ENCODE measurements at places on chromosomes 6 and 20.

- peak; percentile 12 for DNase-seq
These were observed 1.1 kb downstream of the TCP11 start for GRCh38 chr6:35139924-35140638.

- DNase-seq, result no peak
These were observed 127.5 kb downstream of the ISM1 start for GRCh38 chr20:13348311-13349234.

GRCh38 chr20:49133571-49133970 lies 54.6 kb downstream of the STAU1 start:
- no peak for DNase-seq

DNA sequence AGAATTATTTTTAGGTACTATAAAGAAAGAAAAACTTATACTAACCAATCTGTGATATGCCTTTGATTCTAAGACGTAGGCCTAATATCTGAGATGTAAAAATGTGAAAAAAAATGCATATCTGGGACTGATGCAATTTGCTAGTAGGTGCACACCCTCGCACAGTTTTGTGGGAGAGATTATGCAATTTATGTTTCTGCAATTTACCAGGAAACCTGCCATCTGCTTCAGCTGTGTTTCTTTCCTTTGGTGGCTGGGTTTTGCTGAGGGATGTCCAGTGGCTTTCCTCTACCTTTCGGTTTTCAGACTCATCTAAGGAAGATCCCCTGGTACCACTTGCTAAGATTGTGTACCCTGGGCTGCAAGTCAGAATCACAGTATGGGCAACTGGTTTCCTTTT lies 186.9 kb downstream of the ZFP64 start:
- DNase-seq, result no peak

- no peak for DNase-seq
These were observed 109.9 kb upstream of the FOXC1 start for GRCh38 chr6:1499777-1500176.

- no peak for DNase-seq
These were observed 7.8 kb downstream of the PREX1 start for GRCh38 chr20:48819821-48820648.

- no peak for DNase-seq
These were observed 95.6 kb upstream of the FOXO3 start for GRCh38 chr6:108465098-108465495.

DNA sequence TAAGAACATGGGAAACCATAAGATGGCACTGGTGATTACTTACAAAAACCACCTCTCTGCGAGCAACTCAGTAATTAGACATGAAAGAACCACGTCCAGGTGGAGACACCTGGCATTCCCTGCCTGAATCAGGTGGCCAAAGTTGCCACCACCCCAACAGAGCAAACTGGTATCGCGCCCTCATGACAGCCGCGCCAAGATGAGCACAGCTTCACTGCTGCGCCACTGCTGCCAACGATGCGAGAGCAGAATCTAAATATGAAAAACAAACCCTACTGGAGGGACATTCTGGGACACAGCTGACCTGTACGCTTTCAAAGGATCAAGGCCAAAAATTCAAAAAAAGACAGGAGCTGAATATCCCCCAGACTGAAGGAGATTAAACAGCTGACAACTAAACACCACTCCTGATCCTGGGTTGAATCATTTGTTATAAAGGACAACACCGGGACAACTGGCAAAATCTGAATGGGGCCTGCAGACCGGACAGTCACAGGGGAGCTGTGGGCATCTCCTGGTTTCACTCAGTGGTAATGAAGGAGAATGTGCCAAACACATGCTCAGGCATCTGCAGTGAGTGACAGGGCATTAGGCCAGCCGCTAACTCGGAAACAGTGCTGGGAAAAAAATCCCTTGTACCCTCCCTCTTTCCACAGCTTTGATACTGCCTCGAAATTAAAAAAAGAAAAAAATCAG lies 17.4 kb downstream of the CST7 start:
- DNase-seq, result no peak

GRCh38 chr20:46376196-46376785 lies 30.1 kb downstream of the ELMO2 start:
- DNase-seq, result no peak

DNA sequence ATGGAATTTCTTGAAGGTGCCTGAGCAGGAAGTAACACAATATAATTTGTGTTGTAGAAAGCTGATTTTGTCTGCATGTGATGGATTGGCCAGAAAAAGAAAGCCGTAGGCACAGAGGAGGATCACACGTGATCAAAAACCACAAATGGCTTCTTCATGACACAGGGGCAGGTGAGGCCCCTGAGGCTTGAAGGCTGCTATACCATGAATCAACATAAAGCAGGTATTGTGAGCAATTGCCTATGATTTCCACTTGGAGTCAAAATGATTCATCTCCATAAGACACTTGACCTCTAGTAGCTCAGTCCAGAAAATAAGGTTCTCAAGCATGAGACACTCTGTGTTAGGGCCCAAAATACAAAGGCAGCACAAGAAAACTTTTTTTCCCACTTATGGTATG lies 42.4 kb upstream of the EYA4 start:
- DNase-seq, result no peak

DNA sequence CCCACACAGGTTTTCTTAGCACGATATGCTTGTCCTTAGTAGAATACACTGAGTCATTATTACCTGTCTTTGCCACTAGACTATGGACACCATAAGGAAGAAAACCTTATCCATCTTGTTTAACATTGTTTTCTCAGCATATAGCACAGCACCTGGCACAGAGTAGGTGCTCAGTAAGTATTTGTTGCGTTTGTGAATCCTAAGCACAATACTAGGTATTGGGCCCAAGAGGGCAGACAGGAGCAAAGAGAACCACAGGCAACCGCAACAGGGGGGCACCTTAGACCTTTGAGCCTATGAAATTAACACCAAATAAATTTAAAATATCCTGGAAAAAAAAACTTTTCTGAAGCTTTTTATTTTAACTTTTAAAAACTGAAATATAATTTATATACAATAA lies 3.7 kb upstream of the NCOA6 start:
- DNase-seq, result no peak

DNA sequence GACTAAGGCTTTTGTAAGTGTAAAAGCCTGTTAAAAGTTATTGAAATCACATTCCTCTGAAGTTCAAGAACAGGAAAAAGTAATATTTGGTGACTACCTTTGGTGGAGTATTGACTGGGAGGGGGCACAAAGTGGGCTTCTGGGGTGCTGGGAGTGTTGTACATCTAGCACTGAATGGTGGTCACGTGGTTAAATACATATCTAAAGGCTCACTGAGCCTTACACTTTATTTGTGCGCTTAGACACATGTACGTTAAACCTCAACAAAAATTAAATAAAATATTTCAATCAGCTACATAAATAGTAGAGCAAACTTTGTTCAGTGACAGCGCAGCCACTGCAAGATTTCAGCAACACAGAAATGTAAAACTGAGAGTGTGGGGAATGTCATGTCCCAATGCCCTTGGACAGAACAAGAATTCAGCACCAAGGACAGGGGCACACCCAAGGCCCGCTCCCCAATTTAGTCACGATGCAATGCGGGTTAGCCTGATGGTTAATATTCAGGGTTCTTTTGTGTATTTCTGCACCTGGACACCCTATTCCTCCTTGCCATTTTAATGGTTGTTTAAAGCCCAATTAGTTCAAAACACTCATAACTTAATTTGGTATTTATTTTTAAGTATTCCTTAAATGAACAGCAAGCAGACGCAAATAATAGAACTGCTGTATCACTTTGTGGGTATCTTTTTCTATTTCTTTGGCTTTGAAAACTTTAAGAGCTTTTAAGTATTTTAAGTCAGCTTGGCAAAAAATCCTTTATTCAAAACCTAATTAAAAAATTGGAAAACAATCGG lies 37.4 kb downstream of the ANGPT4 start:
- DNase-seq, result no peak

- no peak for DNase-seq
These were observed 106.7 kb downstream of the GPX5 start for GRCh38 chr6:28632326-28632851.

DNA sequence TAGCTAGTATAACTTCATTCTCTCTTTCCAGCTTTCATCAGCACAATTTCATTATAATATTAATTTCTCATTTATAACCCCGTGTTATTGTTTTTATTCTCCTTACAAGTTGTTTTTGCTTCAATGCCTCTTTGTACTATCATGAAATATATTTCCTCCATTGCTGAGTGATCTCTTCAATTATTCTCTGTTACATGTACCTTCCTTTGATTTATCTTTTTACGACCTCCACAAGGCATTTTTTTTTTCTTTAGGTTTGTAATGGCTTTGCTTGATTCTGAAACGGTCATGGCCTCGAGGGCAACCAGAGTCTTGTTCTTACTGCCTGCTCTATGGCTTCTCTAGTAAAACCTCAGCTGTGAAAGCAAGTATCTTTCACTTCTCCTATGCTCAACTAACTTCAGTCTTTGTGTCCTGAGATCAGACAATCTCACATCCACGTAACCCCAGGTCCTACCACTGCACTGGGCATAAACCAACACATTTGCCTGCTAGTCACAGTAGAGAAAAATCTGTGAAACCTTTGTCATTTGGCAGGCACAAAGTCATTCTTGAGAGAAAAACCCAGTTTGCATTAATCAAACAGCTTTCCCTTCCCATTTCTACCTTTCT lies 119.9 kb downstream of the UST start:
- DNase-seq, result no peak

GRCh38 chr6:77011929-77012545 lies 451.3 kb downstream of the HTR1B start:
- DNase-seq, result no peak

- DNase-seq, result no peak
These were observed 73.9 kb downstream of the MDN1 start for GRCh38 chr6:89745716-89746115.

DNA sequence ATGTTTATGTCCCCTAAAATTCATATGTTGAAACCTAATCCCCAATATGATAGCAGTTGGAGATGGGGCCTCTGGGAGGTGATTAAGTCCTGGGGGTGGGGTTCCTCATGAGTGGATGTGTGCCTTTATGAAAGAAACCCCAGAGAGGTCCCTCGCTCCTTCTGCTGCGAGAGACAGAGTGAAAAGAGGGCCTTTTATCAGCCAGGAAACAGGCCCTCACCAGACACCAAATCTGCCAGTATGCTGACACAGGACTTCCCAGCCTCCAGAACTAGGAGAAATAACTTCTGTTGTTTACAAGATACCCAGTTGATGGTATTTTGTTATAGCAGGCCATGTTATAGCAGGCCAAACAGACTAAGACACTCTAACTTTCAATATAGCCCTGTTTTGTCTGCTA lies 100.9 kb upstream of the NFATC2 start:
- no peak for DNase-seq

DNA sequence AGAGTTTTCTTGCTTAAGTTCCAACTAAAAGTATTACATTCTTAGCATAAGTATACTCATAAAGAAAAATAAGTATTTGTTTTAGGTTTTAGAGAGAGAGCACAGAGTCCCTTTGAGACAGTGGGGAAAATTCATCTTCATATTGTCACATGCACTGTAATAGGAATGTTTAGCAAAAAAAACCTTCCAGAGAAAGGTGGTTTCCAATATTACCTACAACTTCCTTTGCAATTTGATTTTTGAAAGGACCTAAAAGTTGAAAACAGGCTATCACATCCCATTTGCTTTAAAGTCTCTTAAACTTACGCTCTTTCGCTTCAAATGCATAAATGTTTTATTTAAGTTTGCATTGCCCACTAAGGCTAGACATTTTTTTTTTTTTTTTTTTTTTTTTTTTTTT lies 86.4 kb downstream of the OPRM1 start:
- no peak for DNase-seq

GRCh38 chr20:53579581-53580375 lies 13.9 kb downstream of the ZNF217 start:
- DNase-seq, result no peak

DNA sequence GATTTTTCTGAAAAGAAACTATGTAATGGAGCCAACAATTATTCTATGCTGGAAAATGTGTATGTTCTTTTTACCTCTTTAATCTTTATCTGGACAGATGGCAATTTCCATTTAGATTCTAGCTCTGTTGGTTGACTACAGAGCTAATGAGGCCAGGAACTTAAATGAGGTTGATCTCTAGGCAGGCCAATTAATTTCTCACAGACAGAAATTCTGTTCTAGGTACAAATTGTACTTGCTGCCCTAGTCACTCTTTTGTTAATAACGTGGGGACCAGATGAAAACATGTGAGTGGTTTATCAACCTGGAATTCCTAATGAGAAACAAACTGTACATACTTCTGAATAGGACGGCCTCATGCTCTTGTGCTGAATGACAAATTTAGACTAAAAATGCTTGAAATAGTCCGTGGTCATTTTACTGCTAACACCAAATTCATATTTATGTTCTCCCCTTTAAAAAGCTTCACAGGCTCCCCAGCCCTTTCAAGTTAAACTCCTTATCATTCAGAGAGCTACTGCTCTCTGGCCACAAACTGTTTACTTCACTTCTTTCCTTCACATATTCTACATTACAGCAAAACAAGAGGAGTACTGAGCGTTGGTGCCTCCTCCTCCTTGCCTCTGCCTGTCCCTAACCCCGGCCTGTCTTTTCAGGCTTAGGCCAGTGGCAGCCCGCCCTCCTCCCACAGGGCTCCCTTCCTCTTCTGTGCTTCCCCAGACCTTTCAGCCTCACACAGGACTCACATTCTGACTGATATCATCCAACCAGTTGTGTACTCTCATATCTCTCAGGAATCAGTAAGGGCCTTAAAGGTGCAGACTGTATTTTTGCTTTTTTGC lies 41.4 kb downstream of the DTNBP1 start:
- DNase-seq, result no peak

DNA sequence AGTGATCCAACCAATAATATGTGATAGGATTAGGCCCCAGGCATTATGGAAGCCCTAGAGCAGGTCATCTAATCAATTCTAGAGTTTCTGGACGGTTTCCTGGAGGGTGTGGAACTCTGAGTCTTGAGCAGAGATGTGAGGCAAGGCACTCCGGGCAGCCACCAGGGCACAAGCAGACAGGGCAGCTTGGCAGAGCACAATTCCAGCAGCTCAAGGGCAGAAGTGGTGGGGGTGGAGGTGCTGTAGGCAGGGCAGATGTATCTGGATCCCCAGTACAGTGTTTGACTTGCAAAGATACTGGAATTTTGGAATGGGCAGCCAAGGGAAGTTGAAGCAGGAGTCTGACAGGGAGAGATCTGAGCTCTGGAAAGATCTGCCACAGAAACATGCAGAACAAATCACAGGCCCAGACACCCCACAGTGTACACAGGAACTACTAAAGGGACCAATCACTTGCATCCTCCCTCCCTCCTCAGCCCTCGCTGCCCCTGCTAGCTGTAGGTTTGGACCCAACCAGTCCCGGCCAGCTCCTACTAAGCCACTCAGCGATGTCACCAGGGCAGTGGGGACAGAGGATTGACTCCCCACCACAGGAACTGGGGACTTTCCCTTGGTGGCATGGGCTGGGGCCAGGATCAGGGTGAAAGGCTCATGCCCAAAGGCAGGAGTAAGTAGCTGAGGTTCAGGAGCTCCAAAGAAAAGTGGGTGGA lies 47.0 kb downstream of the TFEB start:
- DNase-seq, result no peak

DNA sequence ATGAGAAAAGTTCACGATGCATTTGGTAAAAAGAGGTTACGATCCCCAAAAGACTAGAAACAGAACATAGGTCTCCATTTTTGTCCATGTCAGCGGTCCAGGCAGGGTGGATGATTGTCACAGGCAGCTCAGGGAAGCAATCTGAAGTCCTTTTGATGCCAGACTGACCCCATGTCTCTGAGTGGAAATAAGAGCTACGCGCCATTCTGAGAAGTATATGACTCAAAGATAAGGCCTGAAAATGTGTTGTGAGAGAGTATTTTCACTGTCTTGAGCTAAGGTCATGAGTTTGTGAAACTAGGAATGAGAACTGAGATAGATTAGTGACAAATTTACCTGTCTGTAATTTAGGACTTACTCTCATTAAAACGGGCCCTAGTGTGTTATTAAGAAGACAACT lies 69.5 kb downstream of the LYRM4 start:
- no peak for DNase-seq

GRCh38 chr6:57013521-57013926 lies 33.0 kb upstream of the KIAA1586 start:
- DNase-seq, result no peak

All from stimulated activated CD8-positive, alpha-beta memory T cell treated with anti-CD3 and anti-CD28 coated beads, Interleukin-2, amount 100 ng/mL, for 1 hour (primary cell).